Stimulated activated CD4-positive, alpha-beta T cell treated with anti-CD3 and anti-CD28 coated beads, TNF-alpha, amount 100 ng/mL, for 48 hours (primary cell): ENCODE measurements at places on chromosomes 13 and 19.
A peak's percentile ranks its signal among the peaks of the same experiment; 100 is the strongest.

GRCh38 chr13:100983111-100983510, 308.5 kb upstream of the TMTC4 start:
- DNase-seq, result no peak

DNA sequence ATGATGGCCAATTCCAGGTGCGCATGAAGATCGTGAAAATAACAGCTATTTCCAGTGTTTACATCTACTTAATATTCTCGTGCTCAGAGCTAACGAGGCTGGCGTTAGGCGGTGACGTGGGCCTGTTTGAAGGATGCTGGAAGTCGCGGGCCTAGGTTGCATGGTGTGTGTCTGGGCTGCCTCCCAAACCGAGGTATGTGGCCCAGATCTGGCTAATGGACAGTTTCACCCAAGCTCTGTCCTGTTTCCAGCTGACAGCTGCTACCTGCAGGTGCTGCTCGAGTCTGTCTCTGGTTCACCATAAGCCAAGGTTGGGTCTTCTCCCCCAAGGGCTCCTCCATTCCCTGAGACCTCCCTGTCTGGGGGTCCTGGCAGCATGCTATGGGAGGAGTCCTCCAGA, 40.5 kb upstream of the KCTD15 start:
- DNase-seq, result no peak

GRCh38 chr13:25286969-25287961, at the start of gene MTMR6:
MTMR6 (minus strand) TSS chr13:25287488; CDS start chr13:25287247, 241 bp downstream.
- DNase-seq, result peak; percentile 87

DNA sequence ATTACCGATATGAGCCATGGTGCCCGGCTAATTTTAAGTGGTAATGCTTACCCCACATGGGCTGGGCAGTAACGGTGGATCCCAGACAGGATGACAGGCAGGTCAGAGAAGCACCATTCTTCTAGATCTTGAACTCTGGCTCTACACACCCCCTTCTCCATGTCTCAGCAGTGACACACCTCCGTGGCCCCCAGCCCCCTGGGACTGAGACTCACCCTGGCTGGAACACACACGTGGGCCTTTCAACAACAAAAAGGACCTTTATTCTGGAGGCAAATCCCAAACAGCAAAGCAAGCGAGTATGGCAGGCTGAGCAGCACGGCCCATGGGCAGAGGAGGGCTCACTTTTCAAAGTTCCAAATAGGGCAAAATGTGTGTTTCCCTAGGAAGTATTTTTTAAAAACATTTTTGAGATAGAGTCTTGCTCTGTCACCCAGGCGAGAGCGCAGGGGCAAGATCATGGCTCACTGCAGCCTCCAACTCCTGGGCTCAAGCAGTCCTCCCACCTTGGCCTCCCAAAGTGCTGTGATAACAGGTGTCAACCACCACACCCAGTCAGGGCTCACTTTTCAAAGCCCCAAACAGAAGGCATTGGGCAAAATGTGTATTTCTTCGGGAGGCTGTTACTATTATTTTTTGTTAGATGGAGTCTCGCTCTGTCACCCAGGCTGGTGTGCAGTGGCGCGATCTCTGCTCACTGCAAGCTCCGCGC, 4.2 kb upstream of the PLIN4 start:
- no peak for DNase-seq

GRCh38 chr13:80783926-80784565, 443.1 kb upstream of the SPRY2 start:
- DNase-seq, result no peak

DNA sequence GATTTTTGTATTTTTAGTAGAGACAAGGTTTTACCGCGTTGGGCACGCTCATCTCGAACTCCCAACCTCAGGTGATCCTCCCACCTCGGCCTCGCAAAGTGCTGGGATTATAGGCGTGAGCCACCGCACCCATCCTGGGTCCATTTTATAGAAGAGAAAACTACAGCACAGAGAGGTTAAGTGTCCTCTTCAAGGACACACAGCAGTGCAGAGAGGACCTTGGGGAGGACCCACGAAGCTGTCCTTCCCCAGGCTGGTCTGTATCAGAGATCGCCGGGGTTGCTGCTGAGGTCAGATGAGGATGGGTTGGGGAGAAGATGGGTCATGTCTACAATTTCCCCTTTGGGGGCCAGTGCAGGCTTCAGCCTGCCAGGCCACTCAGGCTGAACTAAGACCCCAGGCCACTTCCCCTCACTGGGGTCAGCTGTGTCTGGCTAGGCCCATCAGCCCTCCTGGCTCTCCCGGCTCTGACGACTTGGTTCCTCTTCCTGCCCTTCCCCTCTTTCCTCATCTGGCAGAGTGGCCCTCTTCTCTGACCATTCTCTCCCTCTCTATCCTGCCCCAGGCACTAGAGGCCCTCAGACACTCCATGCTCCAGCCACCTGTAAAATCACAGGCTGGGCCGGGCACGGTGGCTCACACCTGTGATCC, 9.6 kb downstream of the MYO1F start:
- DNase-seq, result no peak

DNA sequence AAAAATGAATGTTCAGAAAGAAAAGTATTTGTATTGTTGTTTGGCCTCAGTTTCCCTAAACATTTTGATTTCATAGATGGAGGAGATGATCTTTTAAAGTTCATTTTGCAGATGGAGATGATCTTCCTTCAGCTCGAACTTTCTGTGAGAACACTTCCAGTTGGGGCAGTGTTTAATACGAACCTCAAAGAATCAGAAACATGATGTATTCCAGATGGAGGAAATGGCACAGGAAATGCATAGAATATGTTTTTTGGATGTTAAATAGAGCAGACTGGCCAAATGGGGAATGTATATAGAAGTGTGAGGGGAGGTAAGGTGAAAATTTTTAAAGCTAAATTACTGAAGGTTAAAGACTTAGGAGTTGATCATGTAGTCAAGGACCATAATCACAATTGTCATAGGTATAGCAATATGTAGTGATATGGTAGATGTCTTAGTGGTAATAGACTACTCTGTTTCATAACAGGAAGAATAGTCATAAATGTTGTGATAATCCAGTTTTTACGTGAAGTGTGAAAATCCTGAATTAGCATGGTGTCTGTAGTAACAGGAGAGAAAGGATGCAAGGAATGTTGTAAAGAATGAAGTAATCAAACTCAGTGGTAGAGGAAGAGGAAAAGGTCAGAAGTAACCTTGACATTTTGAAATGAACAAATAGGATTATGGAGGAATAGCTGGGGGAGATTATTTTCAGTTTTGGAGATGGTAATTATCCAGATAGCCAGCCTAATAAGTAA, 5.1 kb downstream of the RAP2A start:
- DNase-seq, result no peak

GRCh38 chr19:29640231-29640630, 25.0 kb upstream of the PLEKHF1 start:
- no peak for DNase-seq

GRCh38 chr13:46728777-46729176, 68.2 kb downstream of the ESD start:
- no peak for DNase-seq

GRCh38 chr13:106492588-106493475, 42.6 kb downstream of the EFNB2 start:
- DNase-seq, result no peak

GRCh38 chr13:50357586-50358118, 342.4 kb downstream of the KCNRG start:
- DNase-seq, result no peak

DNA sequence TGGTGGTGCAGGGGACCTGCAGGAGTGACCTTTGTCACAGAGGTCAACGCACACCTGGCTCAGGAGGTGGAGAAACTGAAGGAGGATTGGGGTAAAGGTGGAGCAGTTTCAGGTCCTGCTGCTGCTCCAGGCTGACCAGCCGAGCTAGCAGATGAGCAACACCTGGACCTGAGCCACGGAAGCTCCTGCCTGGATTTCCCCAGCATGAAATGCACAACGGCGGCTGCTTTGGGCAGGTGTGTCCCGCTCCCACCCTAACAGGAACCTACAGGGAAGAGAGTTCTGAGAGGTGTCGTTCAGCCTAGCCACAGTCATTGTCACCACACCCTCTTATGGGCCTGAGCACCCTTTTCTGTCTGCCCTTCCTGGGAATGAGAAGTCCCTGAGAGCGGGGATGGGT, 15.7 kb upstream of the CD177 start:
- DNase-seq, result no peak

DNA sequence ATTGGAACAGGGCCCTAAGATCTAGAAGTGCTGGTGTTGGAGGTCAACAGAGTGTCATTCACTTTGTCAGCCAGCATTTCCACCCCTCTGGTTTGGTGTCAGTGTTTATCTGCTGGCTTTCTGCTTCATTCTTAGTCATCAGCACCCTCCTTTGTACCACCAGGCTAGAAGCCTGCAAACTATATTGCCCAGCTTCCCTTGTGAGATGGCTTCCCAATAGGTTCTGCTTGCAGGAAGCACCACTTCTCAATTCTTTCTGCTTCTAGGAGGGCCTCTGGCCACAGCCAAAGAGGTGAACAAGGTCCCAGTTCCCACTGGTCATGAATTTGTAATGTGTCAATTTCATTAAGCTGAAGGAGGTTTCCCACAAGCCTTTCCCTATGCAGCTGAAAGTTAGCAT, 36.4 kb upstream of the CALM3 start:
- no peak for DNase-seq

- no peak for DNase-seq
Observed at GRCh38 chr13:103009051-103009840, 57.0 kb downstream of the SLC10A2 start.

- DNase-seq, result no peak
Observed at GRCh38 chr13:32001769-32002168, 29.8 kb upstream of the FRY start.

DNA sequence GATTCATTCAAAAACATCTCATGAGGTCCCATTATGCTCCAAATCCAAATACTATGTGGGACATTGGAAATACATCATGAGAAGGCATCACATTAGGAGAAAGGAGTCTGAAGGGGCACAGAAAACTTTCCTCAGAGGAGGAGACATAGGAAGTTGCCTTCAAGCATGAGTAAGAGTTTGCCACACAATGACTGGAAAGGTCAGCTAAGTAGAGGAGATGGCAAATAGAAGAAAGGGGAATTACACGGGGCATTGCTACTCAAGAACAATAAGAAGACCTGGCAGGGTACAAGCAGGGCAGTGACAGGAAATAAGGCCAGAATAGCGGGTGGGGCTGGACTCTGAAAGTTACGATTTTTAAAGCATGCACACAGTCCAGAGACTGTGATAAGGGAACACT, 231.6 kb downstream of the SPRY2 start:
- DNase-seq, result no peak

DNA sequence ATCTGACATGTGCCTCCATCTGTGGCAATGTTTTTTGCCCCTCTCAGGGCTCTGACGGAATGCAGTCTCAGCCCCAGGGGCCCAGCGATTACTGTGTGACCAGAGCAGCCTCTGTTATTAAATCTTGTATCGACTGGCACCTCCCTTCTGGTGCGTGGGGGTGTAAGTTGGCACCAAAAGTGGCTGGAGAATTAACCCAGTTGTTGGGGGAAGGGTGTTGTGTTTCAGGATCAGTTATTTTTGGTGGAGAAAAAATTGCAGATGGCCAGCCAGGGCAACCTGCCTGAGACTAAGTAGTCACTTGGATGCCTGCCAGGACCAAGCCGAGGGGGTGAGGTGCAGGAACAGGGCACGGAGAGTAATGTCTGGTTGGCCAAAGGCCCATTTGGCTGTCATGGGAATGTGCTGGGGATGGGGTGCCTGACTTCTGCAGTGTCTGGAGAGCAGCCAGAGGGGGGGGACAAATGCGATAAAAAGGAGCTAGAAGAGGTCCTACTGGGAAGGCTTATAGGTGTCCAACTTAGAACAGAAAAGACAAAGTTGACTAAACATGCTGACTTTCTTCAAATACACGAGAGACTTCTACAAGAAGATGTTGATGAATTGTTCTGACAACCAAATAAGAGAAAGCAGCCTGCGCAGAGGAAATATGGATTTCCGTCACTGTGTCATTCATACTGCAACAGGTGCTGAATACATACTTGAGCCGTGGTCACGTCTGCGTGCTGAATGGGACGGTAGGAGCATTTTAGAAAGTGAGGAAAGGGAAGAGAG, 69.8 kb downstream of the SIAH3 start:
- no peak for DNase-seq

GRCh38 chr13:99894840-99895443, 76.6 kb downstream of the ZIC5 start:
- DNase-seq, result no peak

GRCh38 chr13:52738719-52739467, 727 bp downstream of the CNMD start:
- peak; percentile 6 for DNase-seq

GRCh38 chr19:13613447-13613846, 107.2 kb upstream of the CACNA1A start:
- no peak for DNase-seq

GRCh38 chr13:43019811-43020210, 3.6 kb upstream of the DNAJC15 start:
- DNase-seq, result no peak

- no peak for DNase-seq
Observed at GRCh38 chr19:10523135-10523636, 5.9 kb upstream of the S1PR5 start.

GRCh38 chr13:50636007-50636704, 207.3 kb downstream of the DLEU7 start:
- DNase-seq, result no peak

DNA sequence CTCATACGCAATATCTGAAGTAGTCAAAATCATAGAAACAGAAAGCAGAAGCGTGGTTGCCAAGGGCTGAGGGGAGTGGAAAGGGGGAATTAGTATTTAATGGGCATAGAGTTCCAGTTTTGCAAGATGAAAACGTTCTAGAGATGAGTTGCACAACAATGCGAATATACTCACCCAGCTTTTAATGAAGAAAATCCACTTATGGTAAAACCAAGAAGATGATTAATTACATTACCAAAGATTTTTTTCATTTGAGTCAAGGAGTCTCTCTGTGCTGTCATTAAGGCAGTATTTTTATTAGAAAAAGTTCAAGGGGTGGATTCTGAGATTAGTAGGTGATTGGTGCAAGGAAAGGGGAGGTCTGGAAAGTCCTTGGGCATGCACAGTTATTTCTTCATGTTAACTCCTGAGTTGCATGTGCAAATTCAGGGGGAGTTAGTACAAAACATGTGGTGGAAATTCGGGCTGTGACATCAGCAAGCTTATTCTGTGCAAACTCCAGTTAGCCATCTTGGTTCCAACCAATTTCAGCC, 6.9 kb upstream of the CBY2 start:
- DNase-seq, result no peak

GRCh38 chr19:3068071-3068470, 5.8 kb upstream of the TLE5 start:
- DNase-seq, result no peak
